PC-9 (cell line): ENCODE measurements at places on chromosomes 12 and 14.
A peak's percentile ranks its signal among the peaks of the same experiment; 100 is the strongest.

DNA sequence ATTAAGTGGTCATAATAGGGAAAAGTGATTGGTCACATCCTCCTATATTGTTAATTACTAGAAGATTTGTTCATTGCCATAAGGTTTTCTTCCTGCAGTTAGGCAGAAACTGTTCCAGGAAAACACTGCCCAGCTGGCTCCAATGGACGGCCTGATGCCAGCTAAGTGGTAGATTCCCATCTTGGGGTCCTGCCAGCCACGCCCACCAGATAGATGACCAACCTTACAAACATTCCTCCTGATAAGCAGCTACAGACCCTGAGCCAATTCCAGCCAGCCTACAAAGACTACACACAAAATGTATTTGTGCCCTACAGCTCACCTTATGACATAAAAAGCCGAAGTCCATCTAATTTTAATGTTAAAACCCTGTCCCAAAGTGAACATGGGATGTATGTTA, 685.9 kb upstream of the USP15 start:
- DNase-seq = no peak

DNA sequence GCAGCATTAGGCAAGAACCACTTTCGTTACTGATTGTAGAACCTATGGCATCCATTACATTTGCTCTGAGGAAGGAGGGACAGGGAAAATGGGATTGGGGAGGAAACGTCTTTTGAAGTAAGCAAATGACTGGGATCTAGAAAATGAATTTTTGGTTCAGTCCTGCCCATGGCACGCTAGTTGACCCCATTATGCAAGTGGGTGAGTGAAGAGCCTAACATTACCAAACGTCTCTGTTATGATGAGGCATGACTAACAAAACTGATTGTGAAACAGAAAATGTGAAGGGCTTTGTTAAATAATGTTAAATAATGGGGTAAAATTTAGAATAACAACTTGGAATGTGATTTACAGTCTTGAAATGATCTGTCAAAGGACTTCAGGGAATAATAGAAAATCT, 38.9 kb downstream of the CPSF2 start:
- DNase-seq = no peak

DNA sequence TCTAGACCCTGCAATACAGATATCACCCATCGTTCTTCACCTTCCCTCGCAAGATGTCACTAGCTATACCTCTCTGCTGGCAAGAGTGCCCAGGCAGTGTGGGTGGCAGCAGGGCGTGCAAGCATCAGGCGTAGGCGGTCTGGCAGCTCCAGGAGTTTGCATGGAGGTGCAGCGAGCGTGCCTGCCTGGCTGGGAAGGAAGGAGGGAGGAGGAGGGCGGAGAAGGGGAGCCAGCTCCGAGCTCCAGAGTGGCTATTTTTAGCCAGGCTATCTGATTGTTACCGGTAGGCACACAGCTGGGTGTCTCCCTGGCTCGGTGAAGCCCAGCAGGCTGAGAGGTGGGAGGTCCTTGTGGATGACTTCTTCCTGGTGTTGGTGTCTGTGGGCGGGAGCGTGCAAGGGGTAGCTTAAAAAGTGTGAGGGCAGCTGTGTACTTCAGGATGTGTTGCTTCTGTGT, 6.2 kb downstream of the FOXJ2 start:
- peak; percentile 70 for DNase-seq

DNA sequence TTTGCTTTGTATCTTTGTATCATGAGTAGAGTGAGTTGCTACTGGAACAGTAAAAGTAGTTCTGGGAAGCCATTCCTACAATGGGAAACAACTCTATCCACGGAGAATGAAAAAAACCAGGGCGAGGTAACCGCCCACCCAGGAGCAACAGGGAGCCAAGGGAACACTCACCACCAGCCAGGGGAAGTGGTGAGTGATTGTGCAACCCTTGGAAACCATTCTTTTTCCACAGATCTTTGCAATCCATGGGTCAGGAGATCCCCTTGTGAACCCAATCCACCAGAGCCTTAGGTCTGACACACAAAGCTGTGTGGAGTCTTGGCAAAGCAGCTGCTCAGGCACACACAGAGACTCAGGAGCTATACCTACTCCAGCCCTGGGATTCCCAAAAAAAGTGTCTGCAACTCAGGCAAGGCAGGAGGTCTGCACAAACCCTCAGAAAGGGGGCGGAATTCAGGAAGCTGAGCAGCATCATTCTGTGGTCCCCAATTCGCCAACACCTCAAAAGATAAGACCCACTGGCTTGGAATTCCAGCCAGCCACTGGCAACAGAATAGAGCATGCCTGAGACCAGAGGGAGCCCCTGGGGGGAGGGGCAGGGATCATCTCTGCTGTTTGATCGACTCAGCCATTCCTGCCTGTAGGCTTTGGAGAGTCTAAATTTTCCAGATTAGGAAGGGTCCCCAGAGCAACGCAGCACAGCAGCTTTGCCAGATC, 52.1 kb upstream of the PPFIA2 start:
- no peak for DNase-seq

- DNase-seq = no peak
Measured at GRCh38 chr14:75999511-76000190, 14.1 kb downstream of the IFT43 start.

- no peak for DNase-seq
Measured at GRCh38 chr14:48792376-48793024, 793.7 kb downstream of the RPS29 start.

DNA sequence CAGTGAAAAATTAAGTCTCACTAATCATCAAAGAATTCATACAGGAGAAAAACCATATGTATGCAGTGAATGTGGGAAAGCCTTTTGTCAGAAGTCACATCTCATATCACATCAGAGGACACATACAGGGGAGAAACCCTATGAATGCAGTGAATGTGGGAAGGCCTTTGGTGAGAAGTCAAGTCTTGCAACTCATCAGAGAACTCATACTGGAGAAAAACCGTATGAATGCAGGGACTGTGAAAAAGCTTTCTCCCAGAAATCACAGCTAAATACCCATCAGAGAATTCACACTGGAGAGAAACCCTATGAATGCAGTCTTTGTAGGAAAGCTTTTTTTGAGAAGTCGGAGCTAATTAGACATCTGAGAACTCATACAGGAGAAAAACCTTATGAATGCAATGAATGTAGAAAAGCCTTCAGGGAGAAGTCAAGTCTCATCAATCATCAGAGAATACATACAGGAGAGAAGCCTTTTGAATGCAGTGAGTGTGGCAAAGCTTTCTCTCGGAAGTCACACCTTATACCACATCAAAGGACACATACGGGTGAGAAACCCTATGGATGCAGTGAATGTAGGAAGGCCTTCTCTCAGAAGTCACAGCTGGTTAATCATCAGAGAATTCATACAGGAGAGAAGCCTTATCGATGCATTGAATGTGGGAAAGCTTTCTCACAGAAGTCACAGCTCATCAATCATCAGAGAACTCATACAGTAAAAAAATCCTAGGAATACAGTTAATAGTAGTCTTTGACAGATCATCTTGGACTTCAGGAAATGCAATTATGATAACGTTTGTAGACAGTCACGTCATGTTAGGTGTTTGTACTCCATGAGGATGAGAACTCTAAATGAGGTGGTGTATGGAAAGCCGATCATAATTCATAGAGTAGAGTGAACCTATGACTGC, 21.1 kb downstream of the ZNF84 start:
- DNase-seq = no peak

GRCh38 chr14:70789361-70789760, 20.0 kb downstream of the MAP3K9 start:
- DNase-seq = no peak

DNA sequence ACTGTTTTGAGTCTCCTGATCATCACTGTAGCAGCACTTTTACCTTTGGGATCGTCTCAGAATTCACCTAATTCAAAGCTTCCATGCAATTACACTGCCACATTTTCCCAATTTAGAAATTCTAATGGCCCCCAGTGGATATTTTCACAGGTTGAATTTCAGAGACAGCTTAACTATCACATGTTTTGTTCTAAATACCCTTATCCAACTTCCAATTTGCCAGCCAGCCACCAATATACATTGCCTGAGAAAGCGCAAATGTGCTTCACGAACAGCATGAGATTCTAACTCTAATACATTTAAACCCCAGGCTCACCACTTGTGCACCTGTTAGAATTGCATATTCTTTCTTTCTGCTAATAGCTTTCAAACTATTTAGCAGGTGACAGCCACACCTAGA, 1160.9 kb upstream of the TMEM132C start:
- no peak for DNase-seq

- no peak for DNase-seq
Measured at GRCh38 chr12:3184485-3184884, 107.3 kb downstream of the TSPAN9 start.

DNA sequence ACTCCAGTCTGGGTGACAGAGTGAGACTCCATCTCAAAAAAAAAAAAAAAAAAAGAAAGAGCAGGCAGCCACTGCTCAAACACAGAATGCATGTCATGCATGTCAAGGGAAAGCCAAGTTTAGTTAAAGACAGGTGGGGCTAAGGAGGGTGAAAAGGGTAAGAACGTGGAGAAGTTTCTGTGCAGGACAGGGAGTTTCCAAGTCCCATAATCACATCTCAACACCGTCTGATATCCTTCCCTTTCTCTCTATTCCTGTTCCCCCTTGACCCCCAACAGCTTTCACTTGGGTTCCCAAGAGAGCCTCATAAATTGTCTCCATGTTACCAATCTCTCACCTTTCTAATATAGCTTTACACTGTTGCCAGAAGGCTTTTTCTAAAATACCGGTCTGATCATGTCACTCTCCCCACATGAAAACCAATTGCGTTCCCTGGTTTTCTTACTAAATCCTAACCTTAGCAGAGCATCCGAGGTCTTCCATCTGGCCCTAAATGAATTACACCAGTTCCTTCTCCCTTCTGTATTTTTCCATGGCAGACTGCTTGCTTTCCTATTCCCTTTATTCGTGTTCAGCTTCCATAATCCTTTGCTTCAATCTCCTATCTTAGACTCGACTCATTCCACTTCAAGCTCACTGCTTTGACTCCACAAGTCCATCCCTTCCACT, 37.0 kb downstream of the LIMA1 start:
- DNase-seq = no peak

DNA sequence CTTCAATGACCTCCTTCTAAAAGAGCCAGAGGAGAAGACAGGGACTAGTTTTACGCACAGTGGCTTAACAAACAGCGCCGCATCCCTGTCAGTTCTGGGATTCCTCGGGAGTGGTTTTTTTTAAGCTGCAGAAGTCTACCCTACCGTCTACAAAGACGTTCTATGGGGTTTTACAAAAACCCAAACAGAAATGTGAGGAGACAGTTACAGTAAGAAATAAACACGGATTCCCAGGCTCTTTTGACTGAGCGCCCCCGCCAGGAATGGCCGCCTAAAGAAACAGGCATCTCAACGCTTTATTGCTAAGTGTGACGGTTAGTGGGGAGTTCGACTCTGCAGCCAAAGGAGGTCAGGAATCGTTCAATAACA, 484 bp downstream of the ALKBH1 start:
- peak; percentile 36 for DNase-seq

- DNase-seq = no peak
Measured at GRCh38 chr14:95505030-95505589, 11.3 kb downstream of the SYNE3 start.

DNA sequence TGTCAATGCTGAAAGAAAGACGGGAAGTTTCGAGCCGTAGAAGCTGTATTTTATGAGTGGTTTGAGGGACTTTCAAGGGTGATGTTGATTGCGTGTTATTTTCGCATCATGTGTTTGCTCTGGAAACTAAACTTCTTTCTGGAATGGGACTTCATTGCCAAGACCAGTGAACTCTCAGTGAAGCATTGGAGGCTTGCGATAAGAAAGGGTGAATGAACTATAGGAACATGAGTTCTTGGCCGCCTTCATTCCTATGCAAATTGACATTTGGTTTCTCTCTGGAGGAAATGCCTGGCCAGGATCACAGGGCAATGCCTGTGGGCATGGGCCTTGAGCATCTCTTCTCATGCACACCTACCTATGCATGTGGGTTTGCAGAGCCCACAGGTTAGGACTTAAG, 372.7 kb downstream of the GLT1D1 start:
- DNase-seq = no peak

DNA sequence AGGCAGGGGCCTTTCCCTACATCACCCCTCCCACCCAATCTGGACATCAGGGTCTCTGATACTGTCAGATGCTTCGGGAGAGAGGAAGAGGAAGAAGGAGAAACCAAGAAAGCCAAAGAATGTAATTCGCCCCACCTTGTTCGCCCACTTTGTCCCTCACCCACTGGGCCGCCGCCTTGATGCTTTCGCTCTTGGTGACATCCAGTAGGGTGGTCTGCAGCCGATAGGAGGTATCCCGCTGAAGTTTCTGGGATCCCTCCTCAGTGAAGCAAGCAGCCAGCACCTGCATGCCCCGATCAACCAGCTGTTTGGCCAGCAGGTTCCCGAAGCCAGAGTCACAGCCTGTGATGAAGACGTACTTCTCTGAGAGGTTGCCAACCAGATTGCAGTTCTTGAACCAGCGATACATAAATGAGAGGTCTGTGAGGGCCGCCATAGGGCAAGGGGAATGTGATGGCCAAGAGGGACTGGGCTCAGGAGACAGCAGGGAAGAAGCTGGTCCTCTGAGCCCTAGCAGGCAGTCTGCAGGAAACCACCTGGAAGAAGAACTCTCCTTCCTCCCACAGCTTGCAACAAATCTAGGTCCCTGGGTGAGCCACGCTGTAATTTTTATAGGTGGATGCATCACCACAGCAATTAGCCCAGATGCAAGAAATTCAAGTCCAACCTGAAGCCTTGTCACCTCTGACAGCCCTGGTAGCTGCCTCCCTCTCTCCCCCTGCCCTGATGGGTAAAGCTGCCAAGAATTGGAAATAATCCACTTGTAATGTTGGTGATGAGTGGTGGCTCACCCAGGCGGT, at the start of gene SDR9C7:
Gene SDR9C7, minus strand, starts transcription at position 583 of the 800 bp plus-strand sequence. Its CDS starts 147 bp downstream, at position 436.
- DNase-seq = no peak

DNA sequence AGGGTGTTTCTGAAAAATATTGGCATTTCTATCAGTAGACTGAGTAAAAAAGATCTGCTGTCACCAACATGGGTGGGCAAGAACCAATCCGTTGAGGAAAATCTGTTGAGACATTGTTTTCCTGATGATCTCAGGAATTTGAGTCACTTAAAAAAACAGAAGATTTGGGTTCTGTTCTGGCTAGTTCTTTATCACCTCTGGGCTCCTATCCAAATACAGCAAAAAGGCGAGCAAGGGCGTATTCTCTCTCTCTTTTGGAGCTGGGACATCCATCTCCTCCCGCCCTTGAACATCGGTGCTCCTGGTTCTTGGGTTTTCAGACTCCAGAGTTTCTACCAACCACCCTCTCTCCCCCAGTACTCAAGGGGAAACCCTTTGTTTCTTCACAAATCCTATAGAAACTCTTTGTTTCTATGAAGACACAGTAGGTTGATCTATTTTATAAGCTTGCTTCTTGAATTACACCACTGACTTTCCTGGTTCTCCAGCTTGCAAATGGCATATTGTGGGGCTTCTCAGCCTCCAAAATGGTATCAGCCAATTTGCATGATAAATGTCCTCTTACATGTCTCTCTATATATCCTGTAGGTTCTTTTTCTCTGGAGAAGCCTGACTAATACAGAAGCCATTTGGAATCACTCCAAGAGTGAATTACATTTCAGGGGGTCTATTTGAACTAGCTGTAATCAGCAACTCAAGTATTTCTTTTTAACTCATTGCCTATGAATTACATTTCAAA, 263.9 kb upstream of the TMTC1 start:
- no peak for DNase-seq

DNA sequence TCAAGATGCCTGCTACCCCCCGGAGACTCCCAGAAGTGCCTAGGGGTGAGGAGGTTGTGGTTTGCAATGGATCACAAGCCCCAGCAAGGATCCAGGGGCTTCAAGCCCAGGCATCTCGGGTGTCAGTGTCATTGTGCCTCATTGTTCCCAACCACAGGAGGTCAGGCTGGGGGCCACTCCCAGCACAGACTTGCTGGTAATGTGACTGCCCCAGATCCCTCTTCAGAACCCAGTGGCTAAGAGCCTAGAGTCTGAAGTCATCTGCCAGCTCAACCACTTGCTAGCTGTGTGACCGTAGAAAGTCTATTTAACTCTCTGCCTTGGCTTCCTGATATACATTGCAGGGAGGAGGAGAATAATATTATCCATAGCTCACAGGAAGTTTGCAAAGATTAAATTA, 7.7 kb upstream of the ASB2 start:
- no peak for DNase-seq
